ENCODE measurements at places on chromosomes 5 and 9. TPM values are rescaled to one million over a fixed set of nuclear protein-coding genes. Genes with fewer than 3 reads are reported as not detected.

Gene CCDC192
- total RNA-seq: not detected

Gene CD14
- 127 TPM for total RNA-seq

Gene TMEM141
- total RNA-seq: 64.4 TPM

Gene CCL19
- total RNA-seq: 1.1 TPM

Gene SV2C
- 0.32 TPM for total RNA-seq

Gene CCNO
- not detected for total RNA-seq

Gene PCDHA12
- total RNA-seq: 8.8 TPM

Gene MRRF
- total RNA-seq: 31.9 TPM

Gene IL4
- total RNA-seq: not detected

Gene PHF24
- total RNA-seq: 0.23 TPM

DNA sequence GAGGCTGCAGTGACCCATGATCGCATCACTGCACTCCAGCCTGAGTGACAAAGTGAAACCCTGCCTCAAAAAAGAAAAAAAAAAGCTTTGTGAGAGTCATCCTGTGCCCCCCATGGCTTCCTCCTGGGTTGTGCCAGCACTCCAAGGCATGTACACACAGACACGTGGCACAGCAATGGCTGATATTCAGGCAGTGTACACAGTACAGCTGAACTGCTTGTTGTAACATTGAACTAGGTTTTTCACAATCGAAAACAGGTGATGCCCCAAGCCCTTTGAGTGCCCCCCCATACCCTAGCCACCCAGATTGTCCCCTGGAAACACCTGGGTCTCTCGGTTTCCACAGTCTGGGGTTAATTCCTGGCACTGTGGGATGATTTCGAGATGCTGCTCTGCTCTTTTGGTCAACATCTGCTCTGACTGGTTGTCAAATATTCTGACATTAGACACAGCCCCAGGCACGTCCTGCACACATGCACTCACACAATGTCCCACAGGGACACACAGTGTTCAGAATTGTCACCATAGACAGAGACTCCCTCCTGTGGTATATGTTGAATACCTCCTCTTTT, 9.2 kb downstream of the SPINK4 start:
- H3K36me3 ChIP-seq: peaks cover 17% of the 10 kb centered on the region
- no peak overlapping the region for H3K27ac ChIP-seq
- no peaks in the 10 kb centered on the region for H3K27me3 ChIP-seq
- no peak overlapping the region for H3K4me3 ChIP-seq
- no peak for DNase-seq
- no peaks in the 10 kb centered on the region for H3K4me1 ChIP-seq

DNA sequence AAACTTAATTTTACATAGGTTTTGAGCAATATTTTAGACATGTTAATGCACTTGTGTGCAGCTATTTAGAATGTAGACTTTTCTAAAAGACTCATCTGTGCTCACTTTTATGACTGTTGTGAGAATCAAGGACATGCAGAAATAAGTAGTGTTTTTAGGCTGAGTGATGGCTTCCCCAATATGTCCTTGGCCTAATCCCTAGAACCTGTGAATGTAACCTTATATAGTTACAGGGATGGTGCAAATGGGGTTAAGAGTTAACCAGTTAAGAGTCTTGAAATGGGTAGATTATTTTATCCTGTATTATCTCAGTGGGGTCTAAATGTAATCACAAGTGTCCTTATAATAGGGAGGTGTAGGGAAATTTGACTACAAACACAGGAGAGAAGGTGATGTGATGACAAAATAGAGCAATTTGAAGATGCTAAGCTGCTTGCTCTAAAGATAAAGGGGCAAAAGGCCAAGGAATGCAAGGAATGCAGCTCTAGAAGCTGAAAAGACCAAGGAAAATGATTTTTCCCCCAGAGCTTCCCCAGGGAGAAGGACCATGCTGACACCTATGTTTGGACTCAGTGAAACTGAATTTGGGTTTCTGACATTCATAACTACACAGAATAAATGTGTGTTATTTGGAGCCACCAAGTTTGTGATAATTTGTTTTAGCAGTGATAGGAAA, 298.0 kb upstream of the PAPPA start:
- no peak overlapping the region for H3K27ac ChIP-seq
- no peak overlapping the region for H3K4me3 ChIP-seq
- H3K27me3 ChIP-seq: no peaks in the 10 kb centered on the region
- no peaks in the 10 kb centered on the region for H3K4me1 ChIP-seq

- H3K36me3 ChIP-seq: no peaks in the 10 kb centered on the region
- no peak for DNase-seq
- no peaks in the 10 kb centered on the region for H3K4me1 ChIP-seq
- no peak overlapping the region for H3K27ac ChIP-seq
These were observed 966.3 kb upstream of the C9orf72 start for GRCh38 chr9:28539434-28540070.

- DNase-seq: no peak
- H3K36me3 ChIP-seq: no peaks in the 10 kb centered on the region
- H3K27me3 ChIP-seq: no peaks in the 10 kb centered on the region
- no peak overlapping the region for H3K27ac ChIP-seq
- no peak overlapping the region for H3K4me3 ChIP-seq
These were observed 65.8 kb upstream of the PLPP6 start for GRCh38 chr9:4596165-4596922.

- DNase-seq: peak; percentile 35
- H3K4me3 ChIP-seq: no peak overlapping the region
- no peaks in the 10 kb centered on the region for H3K4me1 ChIP-seq
These were observed 54.0 kb upstream of the CNOT6 start for GRCh38 chr5:180439911-180440769.

DNA sequence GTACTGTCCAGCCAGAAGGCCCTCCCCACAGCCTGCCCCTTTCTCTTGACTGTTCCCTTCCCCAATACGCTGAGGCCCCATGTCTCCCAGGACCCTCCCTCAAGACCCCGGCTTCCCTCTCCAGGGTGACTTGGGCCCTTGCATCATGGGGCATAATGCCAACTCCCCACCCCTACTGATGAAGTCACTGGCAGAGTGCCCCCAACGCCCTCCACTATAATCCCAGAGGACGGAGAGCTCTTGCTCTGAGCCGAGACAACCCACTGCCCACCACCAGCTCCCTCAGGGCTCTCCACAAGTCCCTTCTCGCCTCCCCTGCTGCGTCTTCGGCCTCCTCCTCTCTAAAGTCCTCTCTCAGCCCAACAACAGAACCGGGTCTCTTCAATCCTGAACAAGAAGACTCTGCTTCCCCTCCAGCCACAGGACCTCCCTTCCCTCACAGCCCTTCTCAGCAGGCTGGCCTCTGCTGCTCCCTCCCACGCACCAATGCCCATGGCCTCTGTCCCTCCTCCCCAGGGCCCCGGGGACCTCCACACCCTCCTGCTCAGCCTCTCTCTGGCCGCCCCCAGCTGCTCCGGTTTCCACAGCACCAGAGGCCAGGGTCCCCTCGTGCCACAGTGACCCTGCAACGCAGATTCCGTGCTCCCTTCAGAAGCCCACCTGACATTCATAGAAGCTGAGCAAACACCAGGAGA, 47.6 kb downstream of the ADAMTS2 start:
- no peak overlapping the region for H3K4me3 ChIP-seq
- DNase-seq: peak; percentile 58
- no peaks in the 10 kb centered on the region for H3K27me3 ChIP-seq
- no peak overlapping the region for H3K27ac ChIP-seq
- H3K4me1 ChIP-seq: no peaks in the 10 kb centered on the region

- H3K4me1 ChIP-seq: no peaks in the 10 kb centered on the region
- H3K27ac ChIP-seq: no peak overlapping the region
- no peak overlapping the region for H3K4me3 ChIP-seq
These were observed 30.5 kb upstream of the MSX2 start for GRCh38 chr5:174693697-174694385.

GRCh38 chr5:113271015-113271414, 163.8 kb downstream of the TSSK1B start:
- H3K36me3 ChIP-seq: no peaks in the 10 kb centered on the region
- H3K4me1 ChIP-seq: peaks cover 6% of the 10 kb centered on the region
- no peaks in the 10 kb centered on the region for H3K27me3 ChIP-seq
- DNase-seq: no peak

GRCh38 chr9:87640385-87640795, 85.5 kb upstream of the CTSL start:
- H3K4me1 ChIP-seq: peaks cover 26% of the 10 kb centered on the region
- H3K27ac ChIP-seq: no peak overlapping the region
- peaks cover 42% of the 10 kb centered on the region for H3K36me3 ChIP-seq

GRCh38 chr9:101418518-101419430, 16.8 kb downstream of the ALDOB start:
- H3K27ac ChIP-seq: no peak overlapping the region
- DNase-seq: no peak
- H3K4me1 ChIP-seq: no peaks in the 10 kb centered on the region
- no peaks in the 10 kb centered on the region for H3K36me3 ChIP-seq
- H3K27me3 ChIP-seq: no peaks in the 10 kb centered on the region

DNA sequence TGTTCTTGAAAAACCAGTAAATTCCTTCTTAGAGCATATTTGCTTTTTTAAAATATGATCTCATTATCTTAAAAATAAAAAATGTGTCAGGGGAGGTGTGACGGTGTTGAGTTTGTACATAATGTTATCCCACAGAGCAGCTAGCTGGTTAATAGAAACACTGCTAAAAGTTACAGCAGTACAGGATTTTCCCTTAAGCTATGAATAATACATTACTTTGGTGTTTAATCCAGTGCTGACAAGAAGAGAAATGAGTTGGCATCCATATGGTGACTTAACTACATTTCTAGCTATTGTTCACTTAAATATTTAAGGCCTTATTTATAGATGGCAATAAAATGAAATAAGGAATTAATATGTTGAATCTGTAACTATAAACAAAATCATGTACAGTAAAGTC, 883.1 kb downstream of the CDH18 start:
- no peak overlapping the region for H3K4me3 ChIP-seq
- no peaks in the 10 kb centered on the region for H3K4me1 ChIP-seq
- no peaks in the 10 kb centered on the region for H3K36me3 ChIP-seq

DNA sequence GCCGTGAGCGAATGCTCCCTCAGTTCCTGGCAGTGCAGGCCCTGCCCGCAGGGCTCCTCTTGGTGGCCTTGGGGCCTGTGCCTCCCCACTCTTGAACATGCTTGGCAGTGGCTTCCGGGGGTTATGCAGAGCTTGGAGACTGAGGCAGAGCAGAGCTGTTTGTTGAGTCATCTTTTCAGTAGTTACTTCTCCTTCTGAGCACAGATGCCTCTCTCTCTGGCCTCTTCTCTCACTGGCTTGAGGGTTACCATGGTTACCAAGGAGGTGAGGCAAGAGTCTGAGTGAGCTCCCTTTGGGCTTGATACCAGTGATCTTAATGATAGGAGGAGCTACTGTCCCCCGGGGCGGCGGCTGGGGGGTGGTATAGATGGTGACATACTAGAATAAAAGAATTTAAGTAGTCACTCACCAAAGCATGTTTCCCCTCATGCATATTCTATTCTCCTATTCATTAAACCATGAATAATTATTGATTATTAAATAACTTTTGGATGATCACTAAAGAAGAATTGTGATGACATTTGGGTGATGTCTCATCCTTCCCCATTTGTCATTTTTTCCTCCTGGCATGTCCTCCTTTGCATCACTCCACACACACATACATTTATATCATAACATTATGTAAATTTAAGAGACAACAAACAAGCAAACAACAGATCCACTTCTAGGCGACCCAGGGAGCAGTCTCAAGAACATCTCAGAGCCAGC, 111.1 kb downstream of the ARHGAP26 start:
- no peak for DNase-seq
- no peak overlapping the region for H3K4me3 ChIP-seq
- no peaks in the 10 kb centered on the region for H3K27me3 ChIP-seq
- H3K36me3 ChIP-seq: peaks cover 9% of the 10 kb centered on the region

GRCh38 chr5:14491015-14491915, 90.3 kb upstream of the OTULINL start:
- no peak overlapping the region for H3K27ac ChIP-seq
- no peak for DNase-seq
- no peaks in the 10 kb centered on the region for H3K27me3 ChIP-seq
- H3K4me3 ChIP-seq: no peak overlapping the region
- no peaks in the 10 kb centered on the region for H3K4me1 ChIP-seq
- H3K36me3 ChIP-seq: peaks cover 91% of the 10 kb centered on the region

DNA sequence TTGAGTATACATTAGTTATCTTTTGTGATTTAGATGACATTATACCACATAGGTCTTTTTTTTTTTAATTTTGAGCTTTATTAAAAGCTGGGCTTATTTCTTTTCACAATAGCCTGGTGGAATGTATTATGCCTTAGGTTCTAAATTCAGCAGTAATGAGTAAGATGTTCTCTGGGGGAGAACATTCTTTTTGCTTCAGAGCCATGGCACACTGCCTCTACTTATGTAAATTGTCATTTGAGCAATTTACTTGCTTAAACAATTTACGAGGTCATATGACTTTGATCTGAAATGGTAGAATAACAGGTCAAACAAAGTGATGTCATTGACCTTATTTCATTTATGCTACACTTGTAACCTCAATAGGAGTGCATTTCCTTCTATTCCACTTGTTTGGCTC, 154.2 kb downstream of the FOCAD start:
- DNase-seq: no peak
- no peaks in the 10 kb centered on the region for H3K27me3 ChIP-seq
- H3K4me1 ChIP-seq: no peaks in the 10 kb centered on the region
- peaks cover 3% of the 10 kb centered on the region for H3K36me3 ChIP-seq
- no peak overlapping the region for H3K4me3 ChIP-seq
- H3K27ac ChIP-seq: no peak overlapping the region

- no peak overlapping the region for H3K4me3 ChIP-seq
- H3K27me3 ChIP-seq: no peaks in the 10 kb centered on the region
- H3K4me1 ChIP-seq: no peaks in the 10 kb centered on the region
- H3K27ac ChIP-seq: no peak overlapping the region
- no peaks in the 10 kb centered on the region for H3K36me3 ChIP-seq
These were observed 43.1 kb downstream of the PRR16 start for GRCh38 chr5:120507197-120507596.

DNA sequence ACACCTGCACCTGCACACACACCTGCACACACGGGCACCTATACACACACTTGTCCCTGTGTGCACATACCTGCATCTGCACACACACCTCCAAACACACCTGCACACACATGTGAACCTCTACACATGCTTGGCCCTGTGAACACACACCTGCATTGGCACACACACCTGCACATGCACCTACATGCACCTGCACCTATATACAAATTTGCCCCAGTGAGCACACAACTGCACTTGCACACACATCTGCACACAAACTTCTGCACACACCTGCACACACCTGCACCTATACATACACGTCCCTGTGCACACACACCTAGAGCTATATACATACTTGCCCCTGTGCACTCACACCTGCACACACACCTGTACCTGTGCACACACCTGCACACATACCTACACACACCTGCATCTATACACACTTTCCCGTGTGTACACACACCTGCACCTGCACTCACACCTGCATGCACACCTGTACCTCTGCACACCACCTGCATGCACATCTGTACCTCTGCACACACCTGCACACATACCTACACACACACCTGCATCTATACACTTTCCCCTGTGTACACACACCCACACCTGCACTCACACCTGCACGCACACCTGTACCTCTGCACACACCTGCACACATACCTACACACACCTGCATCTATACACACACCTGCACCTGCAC, 21.5 kb upstream of the LPCAT1 start:
- no peaks in the 10 kb centered on the region for H3K36me3 ChIP-seq
- H3K27me3 ChIP-seq: no peaks in the 10 kb centered on the region
- DNase-seq: peak; percentile 48
- no peak overlapping the region for H3K27ac ChIP-seq

Measured in upper lobe of right lung (tissue), 1 donor.